AML-193 (cell line): ENCODE measurements at places on chromosomes 3 and 15.

DNA sequence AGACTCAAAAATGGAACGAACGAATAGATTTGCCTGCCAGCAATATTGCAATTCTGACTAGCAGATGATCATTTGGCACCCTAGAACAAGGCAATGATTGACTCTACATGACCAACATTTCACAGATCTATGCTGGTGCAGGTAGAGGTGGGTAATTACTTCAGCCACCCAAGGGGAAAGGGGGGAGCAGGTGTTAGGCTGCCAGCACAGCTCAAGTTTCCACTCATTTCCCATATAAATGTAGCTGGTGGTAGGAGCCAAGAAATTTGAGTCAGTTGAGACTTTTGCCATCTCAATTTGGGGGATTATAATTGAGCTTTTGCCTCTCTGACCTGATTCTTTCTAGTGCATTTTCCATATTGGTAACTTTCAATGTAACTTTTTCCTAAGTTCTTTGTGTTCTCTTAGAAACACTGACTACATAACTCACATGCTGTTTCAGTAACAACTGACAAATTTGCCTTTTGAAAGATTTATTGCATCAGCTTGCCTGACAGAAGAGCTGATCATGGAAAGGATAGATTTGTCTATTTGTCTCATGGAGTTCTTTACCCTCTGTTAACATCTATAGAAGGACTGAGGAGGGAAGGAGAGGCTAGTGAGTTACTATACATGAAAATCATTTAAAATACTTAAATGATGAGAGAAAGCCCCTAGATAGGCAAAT lies 902.5 kb downstream of the ZPLD1 start:
- DNase-seq, result no peak

GRCh38 chr3:107983247-107983646 lies 107.6 kb downstream of the CD47 start:
- no peak for DNase-seq

- DNase-seq, result peak; percentile 95
Measured at GRCh38 chr3:31522152-31522551, 10.6 kb upstream of the STT3B start.

DNA sequence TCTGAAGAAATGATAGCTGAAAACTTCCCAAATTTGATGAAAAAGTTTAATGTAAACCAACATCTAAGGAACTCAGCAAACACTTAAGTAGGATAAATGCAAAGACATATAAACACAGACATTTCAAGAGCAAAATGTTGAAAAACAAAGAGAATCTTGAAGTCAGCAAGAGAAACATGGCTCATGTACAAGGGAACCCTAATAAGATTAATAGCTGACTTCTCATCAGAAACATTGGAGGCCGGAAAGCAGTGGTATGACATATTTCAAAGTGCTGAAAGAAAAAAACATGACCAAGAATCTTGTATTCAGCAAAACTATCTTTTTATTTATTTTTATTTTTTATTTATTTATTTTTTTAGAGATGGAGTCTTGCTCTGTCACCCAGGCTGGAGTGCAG lies 10.6 kb upstream of the PRKCI start:
- no peak for DNase-seq

DNA sequence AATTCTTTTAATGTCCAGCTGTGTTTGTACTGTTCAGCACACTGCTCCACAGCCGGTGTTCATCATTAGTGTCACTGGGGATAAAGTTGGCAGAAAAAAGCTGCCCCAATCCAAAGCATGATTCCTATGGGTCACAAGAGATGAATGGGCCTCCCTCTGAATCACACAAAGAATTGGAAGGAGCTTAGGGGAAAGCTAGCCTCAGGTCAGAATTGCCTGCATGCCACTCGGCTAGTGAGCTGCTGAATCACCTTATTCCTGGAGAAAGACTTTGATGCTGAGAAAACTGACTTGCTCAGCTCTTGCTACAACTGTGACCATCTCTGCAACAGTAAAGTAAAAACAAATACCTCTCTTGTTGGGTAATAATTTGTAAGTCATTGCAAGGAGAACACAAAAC lies 3.5 kb downstream of the CCK start:
- DNase-seq, result no peak

DNA sequence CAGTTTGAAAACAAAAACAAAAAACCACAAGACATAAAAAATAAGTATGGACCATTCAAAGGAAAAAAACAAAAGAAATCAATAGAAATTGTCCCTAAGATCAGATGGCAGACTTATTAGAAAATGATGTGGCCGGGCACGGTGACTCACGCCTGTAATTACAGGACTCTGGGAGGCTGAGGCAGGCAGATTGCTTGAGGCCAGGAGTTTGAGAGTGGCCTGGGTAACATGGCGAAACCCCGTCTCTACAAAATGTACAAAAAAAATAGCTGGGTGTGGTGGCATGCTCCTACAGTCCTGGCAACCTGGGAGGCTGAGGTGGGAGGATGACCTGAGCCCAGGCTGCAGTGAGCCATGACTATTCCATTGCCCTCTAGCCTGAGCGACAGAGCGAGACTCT lies 16.6 kb downstream of the SPCS1 start:
- DNase-seq, result no peak

GRCh38 chr3:58575971-58576652 lies 1.1 kb downstream of the FAM107A start:
- DNase-seq, result no peak

GRCh38 chr3:66037330-66037985 lies 1.3 kb downstream of the MAGI1 start:
- no peak for DNase-seq

DNA sequence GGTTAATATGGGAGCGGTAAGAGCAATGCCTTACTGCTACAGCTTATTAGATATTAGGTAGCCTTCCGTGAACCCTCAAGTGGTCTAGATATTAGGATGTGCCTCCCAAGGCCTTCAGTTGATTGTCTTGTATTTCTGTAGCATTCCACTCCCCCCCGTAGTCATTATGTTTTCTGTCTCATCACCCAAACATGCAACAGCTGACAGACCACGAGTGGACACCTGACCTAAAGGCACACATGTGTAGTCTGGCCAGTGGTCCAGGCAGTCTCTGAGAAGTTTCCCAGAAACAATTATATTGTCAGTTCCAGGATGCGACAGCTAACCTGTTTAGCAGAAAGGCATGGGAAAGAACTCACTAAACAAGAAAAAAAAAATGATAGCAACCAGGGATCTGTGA lies 1000.9 kb downstream of the AGBL1 start:
- DNase-seq, result no peak

GRCh38 chr15:83282776-83283137 lies 1.7 kb downstream of the BNC1 start:
- no peak for DNase-seq

DNA sequence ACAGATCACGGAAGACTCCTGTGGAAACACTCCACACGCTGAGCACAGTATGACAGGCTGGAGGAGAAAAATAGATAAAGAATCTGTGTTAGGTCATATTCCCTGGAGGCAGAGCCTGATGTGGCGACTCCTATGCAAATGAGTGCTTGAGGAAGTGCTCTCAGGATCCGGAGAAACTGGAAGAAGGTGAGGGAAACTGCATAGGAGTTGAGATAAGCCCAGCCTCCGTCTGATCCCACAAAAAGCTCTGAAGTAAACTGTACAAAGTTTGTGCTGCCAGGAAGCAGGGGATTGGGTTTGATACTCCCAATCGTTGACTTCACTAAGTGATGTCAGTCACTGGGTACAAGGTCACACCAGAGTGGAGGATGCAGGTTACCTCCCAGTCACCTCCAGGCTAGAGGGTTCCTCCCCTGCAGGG lies 33.4 kb downstream of the OSBPL10 start:
- no peak for DNase-seq

DNA sequence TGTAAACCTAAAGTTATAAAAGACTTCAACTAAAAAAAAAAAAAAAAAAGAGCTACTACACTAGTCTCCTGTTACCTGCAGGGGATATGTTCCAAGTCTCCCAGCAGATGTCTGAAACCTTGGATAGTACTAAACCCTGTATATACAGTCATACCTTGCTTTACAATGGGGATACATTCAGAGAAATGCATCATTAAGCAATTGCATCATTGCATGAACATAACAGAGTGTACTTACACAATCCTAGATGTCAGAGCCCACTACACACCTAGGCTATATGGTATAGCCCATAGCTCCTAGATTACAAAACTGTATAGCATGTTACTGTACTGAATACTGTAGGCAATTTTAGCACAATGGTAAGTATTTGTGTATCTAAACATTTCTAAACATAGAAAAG lies 119.1 kb downstream of the GMPS start:
- DNase-seq, result no peak

GRCh38 chr3:10528046-10528445 lies 22.7 kb upstream of the ATP2B2 start:
- no peak for DNase-seq

DNA sequence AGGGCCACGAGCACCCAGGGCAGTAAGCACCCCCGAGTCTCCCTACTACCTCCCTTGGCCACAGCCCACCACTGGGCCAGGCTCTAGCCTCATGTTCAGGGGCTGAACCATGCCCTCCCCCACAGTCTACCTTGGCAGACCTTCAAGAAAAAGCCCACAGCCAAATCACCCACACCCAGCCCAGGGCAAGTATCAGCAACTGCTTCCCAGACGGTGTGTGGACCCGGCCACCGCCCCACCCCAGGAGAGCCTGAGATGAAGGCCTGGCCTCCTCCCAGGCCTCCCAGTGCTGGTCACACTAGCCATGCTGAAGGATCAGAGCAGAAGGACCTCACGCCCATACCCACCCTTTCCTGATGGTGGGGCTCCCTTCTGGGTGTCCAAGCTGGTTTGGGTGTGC lies 92.0 kb upstream of the LINGO1 start:
- DNase-seq, result no peak

DNA sequence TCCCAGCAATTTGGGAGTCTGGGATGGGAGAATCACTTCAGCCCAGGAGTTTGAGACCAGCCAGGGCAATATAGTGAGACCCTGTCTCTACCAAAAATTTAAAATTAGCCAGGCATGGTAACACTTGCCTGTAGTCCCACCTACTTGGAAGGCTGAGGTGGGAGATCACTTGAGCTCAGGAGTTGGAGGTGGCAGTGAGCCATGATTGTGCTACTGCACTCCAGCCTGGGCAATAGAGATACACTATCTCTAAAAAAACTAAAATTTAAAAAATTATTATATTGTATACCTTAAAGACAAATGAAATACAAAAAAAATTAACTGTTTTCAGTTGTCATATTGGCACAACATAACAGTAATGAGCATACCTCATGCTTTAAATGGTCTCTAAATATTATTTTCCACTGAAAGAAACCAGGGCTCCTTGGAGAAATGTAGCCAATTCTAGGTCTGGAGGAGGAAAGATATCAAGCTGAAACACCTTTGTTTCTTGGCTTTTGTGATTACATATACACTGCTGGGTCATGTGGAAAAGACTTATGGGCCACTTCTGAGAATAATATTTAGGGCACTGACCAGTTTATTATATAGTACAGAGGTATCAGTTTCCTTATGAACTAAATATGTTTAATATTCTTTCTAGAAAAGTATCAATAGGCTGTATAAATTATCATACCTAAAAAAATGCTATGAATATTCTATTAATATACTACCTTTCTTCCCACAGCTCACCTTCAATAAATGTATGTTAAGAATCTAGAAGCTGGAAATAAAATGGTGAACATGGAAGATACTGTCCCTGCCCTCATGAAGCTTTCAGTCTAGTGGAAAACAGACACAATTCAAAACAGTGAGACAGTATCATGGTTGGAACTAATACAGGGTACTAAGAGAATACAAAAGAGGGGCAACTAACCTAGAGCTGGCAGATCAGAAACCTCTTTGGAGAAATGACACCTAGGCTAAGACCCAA lies 119.5 kb downstream of the TMCC1 start:
- DNase-seq, result no peak

DNA sequence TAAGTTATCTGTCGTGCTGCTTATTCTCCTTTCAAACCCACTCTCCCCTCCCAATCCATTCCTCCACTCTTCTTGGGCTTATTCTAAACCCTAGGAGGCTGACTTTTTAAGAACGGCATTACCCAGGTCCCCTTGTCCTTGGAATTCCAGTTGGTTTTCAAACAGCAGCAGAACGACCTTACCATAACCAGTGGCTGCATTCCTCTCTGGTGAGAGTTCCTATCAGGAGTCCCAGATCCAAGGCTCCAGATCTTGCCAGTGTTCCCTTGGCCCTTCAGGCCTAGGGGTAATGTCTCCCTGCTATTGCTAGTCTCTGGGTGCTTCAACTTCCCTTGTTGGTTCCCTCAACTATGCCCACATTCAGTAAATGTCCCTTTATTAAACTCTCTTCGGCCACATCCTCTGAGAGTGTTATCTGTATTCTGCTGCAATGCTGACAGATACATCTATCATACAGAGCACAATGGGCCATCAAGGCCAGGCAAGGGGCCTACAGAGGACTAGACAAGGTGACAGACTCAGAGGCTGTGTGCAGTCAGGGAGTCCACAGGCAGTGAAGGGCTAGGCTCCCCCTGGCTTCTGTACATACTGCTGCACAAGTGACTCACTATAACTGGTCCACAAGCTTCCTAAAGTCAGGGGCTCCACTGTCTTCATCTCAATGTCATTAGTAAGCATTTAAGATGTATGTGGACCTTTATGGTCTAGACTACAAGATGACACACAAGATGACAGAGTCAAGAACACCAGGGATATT lies 10.1 kb downstream of the LYSMD2 start:
- DNase-seq, result no peak

GRCh38 chr15:99486371-99487336 lies 79.1 kb upstream of the MEF2A start:
- DNase-seq, result no peak

DNA sequence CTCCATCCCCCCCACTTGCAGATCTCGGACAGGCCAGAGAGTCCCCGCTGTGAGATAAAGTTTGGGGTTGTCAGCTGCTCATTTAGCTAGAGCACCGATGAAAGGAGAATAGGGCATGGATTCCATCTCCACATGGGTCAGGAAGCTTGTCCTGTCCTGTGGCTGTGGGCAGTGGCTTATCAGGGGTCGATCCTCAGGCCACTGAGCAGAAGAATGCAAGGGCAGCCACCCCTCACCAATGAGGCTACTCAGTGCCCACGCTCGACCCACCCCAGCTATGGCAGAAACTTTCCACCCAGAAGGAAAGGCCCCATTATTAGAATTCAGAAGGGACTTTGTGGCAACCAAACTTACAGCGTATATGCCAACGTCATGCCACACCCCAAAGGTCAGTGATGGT lies 43.3 kb downstream of the CPN2 start:
- no peak for DNase-seq

DNA sequence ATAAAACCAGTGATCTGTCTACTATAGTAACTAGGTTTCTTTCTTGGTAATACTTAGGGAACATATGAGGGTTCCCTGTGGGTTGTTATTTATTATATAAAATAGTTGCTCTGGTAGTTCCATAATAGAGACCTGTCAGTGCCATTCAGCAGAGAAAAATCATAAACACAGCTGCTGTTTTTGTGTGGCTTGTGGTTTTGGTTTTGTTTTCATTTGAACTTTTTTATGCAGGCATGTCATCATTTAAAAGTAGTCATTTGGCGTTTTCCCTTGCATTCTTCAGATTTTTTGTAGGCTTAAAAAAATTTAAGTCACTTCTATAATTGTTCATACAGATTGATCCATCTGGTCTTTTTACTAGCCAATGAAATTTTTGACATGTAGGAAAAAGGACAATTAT lies 47.9 kb downstream of the PIK3CA start:
- no peak for DNase-seq
